ENCODE measurements at places on chromosomes 2 and 18.

- DNase-seq: no peak
These were observed 34.5 kb downstream of the BCL2 start for GRCh38 chr18:63284827-63285733.

DNA sequence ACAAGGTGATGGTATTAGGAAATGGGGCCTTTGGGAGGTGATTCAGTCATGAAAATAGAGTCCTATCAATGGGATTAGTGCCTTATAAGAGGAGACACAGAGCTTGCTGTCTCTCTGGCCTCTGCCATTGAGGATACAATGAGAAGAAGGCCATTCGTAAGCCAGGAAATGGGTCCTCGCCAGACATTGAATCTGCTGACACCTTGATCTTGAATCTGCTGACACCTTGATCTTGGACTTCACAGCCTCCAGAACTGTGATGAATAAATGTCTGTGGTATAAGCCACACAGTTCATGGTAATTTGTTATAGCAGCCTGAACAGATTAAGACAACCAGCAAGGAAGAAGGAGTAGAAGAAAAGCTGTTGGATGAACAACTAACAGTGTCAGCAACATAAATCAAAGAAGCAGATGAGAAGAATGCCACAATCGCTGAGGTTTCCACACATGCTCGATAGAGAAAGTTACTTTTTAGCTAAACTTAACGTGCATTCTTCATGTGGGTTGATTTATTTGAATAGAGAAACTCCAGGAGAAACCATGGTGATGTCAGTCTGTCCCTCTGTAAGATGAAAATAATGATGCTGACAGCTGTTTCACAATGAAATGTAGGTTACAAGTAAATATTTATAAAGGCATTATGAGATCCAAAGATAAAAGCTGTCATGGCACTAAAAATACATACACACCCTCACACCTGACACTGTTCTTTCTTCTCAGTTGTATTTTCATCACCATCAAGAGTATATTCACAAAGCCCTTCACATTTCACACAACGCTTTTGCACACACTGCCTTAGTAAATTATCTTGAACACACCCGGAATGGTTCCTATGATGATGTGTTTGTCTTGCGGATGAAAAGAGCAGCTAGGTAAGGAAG is 153.7 kb upstream of the NCK2 start:
- DNase-seq: no peak

DNA sequence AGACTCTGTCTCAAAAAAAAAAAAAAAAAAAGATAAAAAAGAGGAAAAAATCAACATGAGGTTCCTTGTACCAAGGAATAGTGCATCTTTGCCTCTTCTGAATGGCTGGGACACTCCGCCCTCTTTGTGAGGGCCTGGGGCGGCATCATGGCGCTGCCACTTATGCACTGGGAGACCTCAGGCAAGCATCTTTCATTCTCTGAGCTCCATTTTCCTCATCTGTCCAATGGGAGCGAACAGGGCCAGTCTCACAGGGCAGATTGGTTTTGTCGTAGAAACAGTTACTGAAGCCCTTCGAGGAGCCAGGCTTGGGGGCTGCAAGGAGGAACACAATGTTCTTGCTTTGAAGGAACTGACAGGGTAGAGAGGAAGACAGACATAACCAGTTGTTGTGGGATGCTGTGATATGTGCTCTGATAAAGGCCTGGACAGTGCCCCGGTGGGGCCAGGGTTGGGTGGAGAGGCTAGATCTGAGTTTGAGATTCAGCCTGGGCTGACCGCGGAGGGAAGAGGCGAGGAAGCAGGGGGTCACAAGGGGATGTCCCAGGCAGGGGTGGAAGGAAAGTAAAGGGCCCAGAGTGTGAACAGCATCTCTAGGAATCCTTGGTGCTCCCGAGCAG is 14.1 kb downstream of the ZFP36L2 start:
- no peak for DNase-seq

GRCh38 chr2:235937087-235937486 is 231.1 kb downstream of the GBX2 start:
- no peak for DNase-seq

GRCh38 chr18:22974001-22974400 is 40.9 kb downstream of the RBBP8 start:
- no peak for DNase-seq

DNA sequence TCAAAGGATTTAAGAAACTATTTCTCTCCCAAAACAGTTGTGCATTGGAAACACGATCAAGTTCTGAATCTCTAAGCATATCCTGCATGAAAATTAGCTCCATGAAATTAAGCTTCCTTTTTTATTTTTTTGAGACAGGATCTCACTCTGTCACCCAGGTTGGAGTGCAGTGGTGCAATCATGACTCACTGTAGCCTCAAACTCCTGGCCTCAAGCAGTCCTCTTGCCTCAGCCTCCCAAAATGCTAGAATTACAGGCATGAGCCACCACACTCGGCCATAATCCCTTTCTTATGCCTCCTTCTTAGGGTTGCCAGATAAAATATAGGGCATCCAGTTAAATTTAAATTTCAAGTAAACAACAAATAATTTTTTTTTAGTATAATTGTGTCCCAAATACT is 124.4 kb downstream of the ARL4C start:
- no peak for DNase-seq

All from stimulated activated CD4-positive, alpha-beta T cell treated with anti-CD3 and anti-CD28 coated beads, Interleukin-2, amount 100 ng/mL, for 4 hours (primary cell).